Pulmonary artery endothelial cell (primary cell): ENCODE measurements at places on chromosomes 13 and 19.
A peak's percentile ranks its signal among the peaks of the same experiment; 100 is the strongest.

GRCh38 chr19:41305927-41306793 lies 3.8 kb upstream of the CCDC97 start:
- DNase-seq: no peak

GRCh38 chr13:98909016-98909415 lies 68.8 kb downstream of the DOCK9 start:
- DNase-seq: no peak

DNA sequence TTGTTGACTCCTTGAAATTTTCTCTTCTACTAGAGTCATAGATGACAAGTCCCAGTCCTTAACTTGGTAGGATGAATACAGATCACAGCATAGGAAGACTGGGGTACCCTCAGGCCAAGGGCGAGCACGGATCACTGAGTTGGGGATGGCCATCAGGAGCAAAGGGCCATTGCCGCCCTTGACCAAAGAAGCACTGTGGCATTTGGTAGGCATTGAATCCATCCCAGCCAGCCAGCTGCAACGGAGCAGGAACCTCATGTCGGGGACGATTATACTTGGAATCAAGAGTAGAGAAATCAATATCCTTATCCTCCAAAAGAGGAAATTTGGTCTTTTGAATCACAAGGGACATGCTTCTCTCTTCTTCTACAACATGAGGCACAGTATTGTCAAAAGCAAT lies 50.1 kb upstream of the ZNF573 start:
- DNase-seq: no peak

DNA sequence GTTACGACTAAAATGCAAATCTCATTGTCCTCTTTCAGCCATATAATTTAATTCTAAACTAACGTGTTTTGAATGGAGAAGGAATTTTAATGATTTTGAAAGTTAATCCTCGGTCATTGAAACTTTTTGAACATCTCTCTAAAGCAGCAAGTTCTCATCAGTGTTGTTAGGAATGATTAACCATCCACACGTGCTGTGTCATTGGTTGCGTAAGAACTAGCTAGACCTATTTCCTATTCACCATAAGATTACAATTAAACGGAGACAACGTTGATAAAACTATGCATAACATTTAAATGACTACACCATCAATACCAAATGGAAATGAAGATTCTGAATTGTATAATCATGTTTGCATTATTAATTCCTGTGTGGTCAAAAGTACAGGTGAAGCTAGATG lies 155.6 kb upstream of the IRS2 start:
- DNase-seq: no peak

GRCh38 chr19:44947041-44947581 lies 1.3 kb downstream of the APOC2 start:
- DNase-seq: no peak

DNA sequence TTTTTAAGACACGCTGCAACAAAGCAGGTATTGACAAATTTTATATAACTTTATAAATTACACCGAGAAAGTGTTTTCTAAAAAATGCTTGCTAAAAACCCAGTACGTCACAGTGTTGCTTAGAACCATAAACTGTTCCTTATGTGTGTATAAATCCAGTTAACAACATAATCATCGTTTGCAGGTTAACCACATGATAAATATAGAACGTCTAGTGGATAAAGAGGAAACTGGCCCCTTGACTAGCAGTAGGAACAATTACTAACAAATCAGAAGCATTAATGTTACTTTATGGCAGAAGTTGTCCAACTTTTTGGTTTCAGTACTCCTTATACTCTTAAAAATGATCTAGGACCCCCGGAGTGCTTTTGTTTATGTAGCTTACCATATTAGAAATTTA lies 1.2 kb downstream of the BRCA2 start:
- no peak for DNase-seq

- DNase-seq: no peak
These were observed 216.8 kb upstream of the MAB21L1 start for GRCh38 chr13:35693134-35693784.

DNA sequence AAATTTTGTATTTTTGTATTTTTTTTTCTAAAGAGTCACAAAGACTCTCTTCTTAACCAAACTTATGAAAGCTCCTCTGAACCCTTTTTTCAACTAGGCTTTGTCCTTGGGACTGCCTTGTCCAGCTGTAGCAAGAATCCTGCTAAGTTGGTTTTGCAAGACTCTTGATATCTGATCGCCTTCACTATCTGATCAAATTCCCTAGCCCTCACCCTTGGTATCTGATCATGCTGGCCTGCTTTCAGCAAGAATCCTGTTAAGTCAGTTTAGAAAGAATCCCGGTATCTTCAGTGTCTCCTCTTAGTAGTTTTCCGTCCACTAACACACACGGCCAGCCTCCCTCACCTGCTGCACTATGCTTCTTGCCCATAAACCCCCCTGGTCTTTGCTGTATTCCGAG lies 1.9 kb upstream of the SIGLEC5 start:
- no peak for DNase-seq

- no peak for DNase-seq
These were observed 5.6 kb downstream of the C5AR1 start for GRCh38 chr19:47315125-47315821.

DNA sequence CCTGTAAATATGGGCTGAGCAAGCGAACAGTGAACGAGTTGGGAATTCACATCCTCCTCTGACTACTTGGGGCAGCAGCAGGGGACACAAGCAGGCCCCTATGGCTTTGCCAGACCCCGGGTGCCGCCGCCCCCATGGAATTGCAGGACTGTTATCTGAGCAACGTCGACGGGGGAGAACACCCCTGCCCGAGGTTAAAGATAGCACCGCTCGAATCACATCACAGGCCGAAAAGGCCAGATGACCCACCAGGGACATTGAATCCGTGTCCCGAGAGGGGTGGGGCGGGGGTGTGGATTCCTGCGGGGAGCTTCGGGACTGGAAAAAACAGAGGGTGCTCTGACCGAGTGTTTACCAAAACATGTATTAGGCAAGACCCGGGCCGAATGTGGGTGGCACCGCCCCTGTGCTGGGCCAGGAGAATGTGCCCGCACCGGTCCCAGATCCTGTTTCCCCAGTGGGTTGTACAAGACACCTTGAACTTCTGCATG lies 9.1 kb downstream of the FEM1A start:
- no peak for DNase-seq

- DNase-seq: no peak
These were observed 13.2 kb downstream of the SPART start for GRCh38 chr13:36332986-36333385.

DNA sequence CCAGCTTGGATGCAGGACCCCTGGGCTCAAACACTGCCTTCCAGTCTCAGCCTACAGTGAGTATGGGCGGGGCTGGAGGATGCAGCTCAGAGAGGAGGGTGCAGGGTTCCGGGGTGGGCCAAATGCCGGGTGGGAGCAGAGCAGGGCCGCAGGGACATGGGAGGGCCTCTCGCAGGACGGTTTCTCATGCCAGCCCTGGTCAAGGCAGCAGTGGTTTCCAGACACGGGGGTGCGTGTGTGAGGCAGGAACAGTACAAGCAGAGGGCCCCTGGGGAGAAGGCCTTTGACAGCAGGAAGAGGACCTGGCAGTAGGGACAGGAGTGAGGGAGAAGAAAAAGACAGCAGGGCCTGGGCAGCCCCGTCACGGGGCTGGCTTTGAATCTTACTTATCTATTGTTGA lies 34.1 kb downstream of the CRTC1 start:
- DNase-seq: no peak

DNA sequence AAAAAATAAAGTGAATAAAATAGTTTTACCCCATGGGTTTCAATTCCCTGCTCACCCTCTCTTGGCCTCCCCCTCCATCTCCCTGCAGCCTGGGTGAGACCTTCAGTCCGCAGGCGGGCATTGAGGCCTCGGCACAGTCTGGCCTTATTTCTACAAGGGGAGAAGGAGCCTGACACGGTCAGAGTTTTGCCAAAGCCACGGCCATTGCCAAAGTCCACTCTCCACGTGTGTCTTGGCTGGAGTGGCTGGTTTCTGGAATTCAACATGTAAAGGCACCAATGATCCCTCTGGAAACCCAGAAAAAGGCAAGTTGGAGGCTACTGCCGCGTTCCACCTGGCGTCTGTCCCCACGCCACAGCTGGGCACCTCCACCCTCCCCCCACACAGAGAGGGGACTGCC lies 43.4 kb upstream of the SPACA7 start:
- no peak for DNase-seq

DNA sequence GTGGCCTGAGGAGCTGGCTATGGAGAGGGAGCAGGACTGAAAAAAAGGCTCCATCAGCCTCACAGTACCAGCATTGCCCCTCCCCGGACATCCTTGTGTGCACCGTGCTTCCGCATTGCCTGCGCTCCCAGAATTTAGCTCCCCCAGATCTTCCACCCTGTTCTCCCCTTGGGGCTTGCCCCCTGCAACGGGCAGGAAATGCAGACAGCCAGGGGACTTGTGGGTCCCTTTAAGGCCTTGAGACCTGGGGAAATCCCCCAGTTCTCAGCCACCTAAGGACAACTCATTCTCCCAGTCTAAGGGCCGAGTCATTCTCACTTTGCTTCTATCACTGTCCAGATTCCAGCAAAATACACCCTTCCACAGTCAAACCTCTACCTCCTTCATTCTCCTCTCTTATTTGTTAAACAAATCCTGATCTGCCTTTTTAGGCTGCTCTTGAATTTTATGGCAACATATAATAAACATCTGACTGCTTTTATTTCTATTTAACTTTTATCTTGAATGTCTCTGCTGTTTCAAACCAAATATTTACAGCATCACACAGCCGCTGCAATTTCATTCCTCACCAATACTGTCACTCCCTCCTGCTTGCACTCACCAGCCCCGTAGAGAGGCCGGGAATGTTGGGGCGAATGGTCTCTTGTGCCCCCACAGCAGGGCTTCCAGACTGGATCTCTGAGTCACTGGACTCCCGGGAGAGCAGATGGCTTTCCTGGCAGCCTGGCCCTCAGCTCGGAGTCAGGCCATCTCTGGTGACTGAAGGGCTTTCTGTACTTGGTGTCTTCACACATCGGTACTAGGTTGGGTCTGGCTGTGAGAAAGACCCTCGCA lies 221.9 kb downstream of the TSHZ3 start:
- no peak for DNase-seq

- DNase-seq: peak; percentile 57
These were observed 7.5 kb downstream of the RPS9 start for GRCh38 chr19:54207983-54208783.

GRCh38 chr13:40777809-40778175 lies 6.8 kb upstream of the MRPS31 start:
- DNase-seq: no peak

GRCh38 chr19:46295401-46296201 lies 1.2 kb upstream of the HIF3A start:
- DNase-seq: no peak

DNA sequence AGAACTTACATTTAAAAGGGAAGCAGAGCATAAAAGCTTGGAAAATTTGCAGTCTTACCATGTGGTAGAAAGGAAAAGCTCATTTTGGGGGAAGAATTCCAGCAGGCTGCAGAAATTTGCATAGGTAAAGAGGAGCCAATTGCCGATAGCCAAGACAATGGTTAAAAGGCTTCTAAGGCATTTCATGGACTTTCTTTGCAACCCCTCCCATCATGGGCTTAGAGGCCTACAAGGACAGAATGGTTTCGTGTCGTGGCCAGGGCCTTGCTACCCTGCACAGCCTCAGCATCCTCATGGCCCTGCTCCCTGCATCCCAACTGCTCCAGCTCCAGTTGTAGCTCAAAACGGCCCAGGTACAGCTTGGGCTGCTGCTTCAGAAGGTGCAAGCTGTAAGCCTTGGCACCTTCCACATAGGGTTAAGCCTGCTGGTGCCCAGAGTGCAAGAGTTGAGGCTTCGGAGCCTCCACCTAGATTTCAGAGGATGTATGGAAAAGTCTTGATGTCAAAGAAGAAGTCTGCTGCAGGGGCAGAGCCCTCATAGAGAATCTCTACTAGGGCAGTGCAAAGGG lies 420.3 kb downstream of the PCDH17 start:
- DNase-seq: no peak

- DNase-seq: no peak
These were observed at the start of gene KCNN4 for GRCh38 chr19:43780706-43781525. TSS of gene KCNN4 (minus strand) at chr19:43780973. CDS start at chr19:43780861, 112 bp downstream.

- DNase-seq: no peak
These were observed 174.6 kb downstream of the SUCLA2 start for GRCh38 chr13:47826471-47826870.

- no peak for DNase-seq
These were observed 4.9 kb upstream of the ESD start for GRCh38 chr13:46801858-46802257.

DNA sequence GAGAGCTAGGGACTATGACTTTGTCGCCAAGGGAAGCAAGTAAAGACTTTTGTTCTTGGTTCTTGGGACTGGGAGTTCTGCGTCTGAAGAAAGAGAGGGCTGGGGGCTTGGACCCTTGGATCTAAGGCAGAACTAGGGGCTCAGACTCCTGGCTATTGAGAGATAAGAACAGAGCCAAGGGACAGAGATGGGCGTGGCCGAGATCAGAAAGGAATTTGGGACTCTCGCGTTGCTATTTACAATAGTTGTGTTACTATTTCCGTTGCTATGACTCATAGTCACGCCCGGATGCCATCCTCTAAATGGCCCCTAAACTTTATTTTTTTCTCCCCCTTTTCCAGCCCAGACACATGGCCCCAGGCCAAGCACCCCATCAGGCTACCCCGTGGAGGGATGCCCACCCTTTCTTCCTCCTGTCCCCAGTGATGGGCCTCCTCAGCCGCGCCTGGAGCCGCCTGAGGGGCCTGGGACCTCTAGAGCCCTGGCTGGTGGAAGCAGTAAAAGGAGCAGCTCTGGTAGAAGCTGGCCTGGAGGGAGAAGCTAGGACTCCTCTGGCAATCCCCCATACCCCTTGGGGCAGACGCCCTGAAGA lies 759 bp downstream of the PPP1R15A start:
- peak; percentile 87 for DNase-seq

DNA sequence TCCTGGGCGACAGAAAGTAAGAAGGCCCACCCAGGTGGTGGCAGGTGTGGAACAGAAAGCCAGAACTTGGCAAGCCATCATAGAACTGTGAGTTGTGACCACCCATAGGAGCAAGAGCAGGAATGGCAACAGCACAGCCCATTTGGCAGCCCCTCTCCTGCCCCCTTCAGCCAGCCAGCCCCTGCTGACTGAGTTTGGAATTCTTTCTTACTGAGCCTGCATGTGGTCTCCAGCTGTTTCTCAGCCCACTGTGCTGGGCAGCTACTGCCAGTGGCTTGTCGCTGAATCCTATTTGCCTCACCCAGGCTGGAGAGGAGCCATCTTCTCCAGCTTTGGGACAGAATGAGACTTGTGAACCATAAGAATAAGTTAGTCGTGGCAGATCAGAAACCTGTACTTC lies 28.3 kb downstream of the CNMD start:
- DNase-seq: no peak

GRCh38 chr13:97295283-97296182 lies 73.4 kb downstream of the MBNL2 start:
- peak; percentile 60 for DNase-seq

GRCh38 chr19:39166571-39167391 lies 30.0 kb upstream of the NCCRP1 start:
- DNase-seq: no peak

- DNase-seq: no peak
These were observed 31.3 kb upstream of the ZMYM2 start for GRCh38 chr13:19927117-19927748.

GRCh38 chr13:24122569-24122968 lies 38.0 kb upstream of the SPATA13 start:
- no peak for DNase-seq
